ENCODE measurements at places on chromosomes 11 and 22. TPM values are rescaled to one million over a fixed set of nuclear protein-coding genes. Genes with fewer than 3 reads are reported as not detected.
A peak's percentile ranks its signal among the peaks of the same experiment; 100 is the strongest.

GRCh38 chr22:43031617-43032016 lies 16.7 kb upstream of the PACSIN2 start:
- H3K27ac ChIP-seq = no peak overlapping the region
- no peak overlapping the region for H3K4me3 ChIP-seq
- no peaks in the 10 kb centered on the region for H3K27me3 ChIP-seq
- no peak for DNase-seq
- H3K36me3 ChIP-seq = no peaks in the 10 kb centered on the region
- no peaks in the 10 kb centered on the region for H3K4me1 ChIP-seq

DNA sequence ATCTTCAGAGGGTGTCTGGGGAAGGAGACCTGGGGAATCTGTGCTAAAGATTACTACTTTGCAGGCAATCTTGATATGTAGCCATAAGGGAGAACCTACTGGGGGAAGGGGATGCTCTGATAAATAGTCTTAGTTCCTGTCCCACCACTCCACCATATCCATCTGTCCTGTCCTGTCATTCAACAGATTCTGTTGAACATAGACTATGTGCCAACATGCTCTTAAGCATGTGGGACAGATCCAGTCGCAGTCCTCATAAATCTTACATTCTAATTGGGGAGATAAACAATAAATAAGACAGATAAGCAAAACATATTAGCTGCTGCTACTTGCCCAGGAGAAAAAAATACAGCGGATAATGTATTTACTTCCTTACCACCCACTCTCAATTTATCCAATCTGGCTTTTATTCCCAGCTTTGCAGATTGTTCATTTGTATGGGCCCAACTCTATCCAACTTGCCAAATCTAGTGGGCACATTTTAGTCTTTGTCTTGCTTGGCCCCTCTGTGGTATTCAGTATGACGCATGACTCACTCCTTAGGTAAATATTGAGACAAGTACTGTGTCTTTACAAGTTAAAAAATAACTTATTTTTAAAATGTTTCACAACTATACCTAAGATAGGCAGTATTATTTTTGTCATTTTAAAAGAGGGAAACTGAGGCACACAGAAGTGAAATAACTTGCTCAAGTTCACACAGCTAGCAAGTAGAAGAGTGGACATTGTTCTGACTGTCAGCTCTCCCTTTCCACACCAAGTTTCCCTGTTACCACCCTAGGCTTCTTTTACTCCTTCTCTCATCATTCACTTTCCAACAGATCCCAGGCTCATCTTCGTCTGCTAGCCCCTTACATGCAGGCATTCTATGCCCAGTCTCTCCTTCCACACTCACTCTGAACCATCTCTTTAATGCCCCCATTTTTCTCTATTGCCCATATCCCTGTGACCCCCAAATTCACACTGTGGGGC lies 133.6 kb upstream of the SESN3 start:
- no peaks in the 10 kb centered on the region for H3K36me3 ChIP-seq
- no peak for DNase-seq
- no peak overlapping the region for H3K27ac ChIP-seq
- H3K4me3 ChIP-seq = no peak overlapping the region
- H3K27me3 ChIP-seq = no peaks in the 10 kb centered on the region

GRCh38 chr11:85857098-85857497 lies 1.9 kb downstream of the CCDC83 start:
- no peak overlapping the region for H3K4me3 ChIP-seq
- H3K36me3 ChIP-seq = no peaks in the 10 kb centered on the region
- DNase-seq = no peak
- H3K4me1 ChIP-seq = no peaks in the 10 kb centered on the region
- no peaks in the 10 kb centered on the region for H3K27me3 ChIP-seq

- H3K4me1 ChIP-seq = no peaks in the 10 kb centered on the region
- DNase-seq = no peak
- H3K4me3 ChIP-seq = no peak overlapping the region
- no peaks in the 10 kb centered on the region for H3K36me3 ChIP-seq
- H3K27ac ChIP-seq = no peak overlapping the region
Measured at GRCh38 chr11:113431746-113432145, 43.5 kb downstream of the DRD2 start.

DNA sequence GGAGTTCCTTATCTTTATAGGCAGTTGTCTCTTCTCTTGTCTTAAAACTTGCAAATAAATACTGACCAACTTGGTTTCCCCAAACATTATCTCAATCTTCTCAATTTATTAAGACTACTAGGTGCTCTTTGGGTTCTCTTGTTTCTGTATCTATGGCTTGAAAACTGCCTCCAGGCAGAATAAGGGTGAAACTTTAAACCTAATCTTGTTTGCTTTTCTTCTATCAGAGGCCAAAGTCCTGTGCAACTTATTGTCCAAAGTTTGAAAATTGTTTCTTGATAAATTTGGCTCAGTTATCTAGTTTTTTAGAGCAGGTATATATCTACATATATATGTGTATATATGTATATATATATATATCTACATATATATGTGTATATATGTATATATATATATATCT lies 110.1 kb upstream of the ANO5 start:
- H3K36me3 ChIP-seq = no peaks in the 10 kb centered on the region
- DNase-seq = no peak
- H3K27ac ChIP-seq = no peak overlapping the region

GRCh38 chr11:127259102-127259501 lies 258.5 kb upstream of the KIRREL3 start:
- no peak overlapping the region for H3K27ac ChIP-seq
- H3K27me3 ChIP-seq = no peaks in the 10 kb centered on the region
- no peak for DNase-seq
- no peaks in the 10 kb centered on the region for H3K36me3 ChIP-seq
- H3K4me1 ChIP-seq = no peaks in the 10 kb centered on the region
- H3K4me3 ChIP-seq = no peak overlapping the region

- no peak overlapping the region for H3K4me3 ChIP-seq
- H3K27me3 ChIP-seq = no peaks in the 10 kb centered on the region
- no peak overlapping the region for H3K27ac ChIP-seq
- no peaks in the 10 kb centered on the region for H3K4me1 ChIP-seq
- no peaks in the 10 kb centered on the region for H3K36me3 ChIP-seq
Measured at GRCh38 chr11:2518111-2518982, 73.5 kb downstream of the KCNQ1 start.

DNA sequence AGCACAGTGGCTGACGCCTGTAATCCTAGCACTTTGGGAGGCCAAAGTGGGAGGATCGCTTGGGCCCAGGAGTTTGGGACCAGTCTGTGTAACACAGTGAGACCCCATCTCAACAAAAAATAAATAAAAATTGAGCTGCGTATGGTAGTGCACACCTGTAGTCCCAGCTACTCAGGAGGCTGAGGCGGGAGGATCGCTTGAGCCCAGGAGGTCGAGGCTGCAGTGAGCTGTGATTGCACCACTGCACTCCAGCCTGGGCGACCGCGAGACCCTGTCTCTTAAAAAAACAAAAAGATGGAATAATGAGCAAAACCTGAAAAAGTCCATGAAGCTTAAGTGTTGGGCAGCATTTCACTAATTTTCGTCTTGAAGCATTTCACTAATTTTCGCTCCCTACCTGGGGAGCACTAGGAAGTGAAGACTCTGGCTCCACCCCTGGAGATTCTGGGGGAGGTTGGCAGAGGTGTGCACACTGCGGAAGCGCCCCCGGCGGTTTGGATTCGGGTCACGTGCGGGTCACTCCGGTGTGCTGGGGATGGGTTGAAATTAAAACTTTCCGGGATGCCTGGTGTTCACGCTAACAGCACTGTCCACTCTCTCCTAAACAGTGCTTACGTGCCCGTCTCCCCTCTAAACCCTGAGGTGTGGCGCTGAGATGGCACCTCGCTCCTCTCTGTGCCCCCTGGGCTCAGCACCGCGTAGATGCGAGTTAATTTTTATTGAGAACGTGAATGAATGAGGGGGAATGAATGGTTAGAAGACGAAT lies 906 bp upstream of the NAA40 start:
- peak overlapping the region; percentile 71 for H3K27ac ChIP-seq
- H3K4me3 ChIP-seq = peak overlapping the region; percentile 54
- no peak for DNase-seq
- no peaks in the 10 kb centered on the region for H3K27me3 ChIP-seq
- no peaks in the 10 kb centered on the region for H3K4me1 ChIP-seq

DNA sequence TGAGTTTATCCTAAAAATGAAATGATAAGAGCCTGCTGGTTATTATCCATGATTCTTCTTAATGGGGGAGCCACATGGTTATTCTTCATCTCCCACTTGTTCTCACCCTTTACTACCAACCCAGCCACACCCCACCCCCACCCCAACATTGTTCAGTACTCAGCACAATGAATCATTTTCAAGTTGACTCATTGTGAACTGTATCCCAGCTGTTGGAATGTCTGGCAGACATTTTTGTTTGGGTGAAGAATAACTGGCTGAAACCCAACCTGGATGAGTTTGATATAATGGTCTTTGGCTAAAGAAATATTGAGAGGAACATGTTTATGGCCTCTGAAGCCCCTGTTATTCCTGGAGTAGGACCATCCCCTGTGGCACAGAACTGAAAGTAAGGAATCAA lies 136.2 kb downstream of the ELP4 start:
- no peaks in the 10 kb centered on the region for H3K4me1 ChIP-seq
- no peak overlapping the region for H3K4me3 ChIP-seq
- no peaks in the 10 kb centered on the region for H3K36me3 ChIP-seq

DNA sequence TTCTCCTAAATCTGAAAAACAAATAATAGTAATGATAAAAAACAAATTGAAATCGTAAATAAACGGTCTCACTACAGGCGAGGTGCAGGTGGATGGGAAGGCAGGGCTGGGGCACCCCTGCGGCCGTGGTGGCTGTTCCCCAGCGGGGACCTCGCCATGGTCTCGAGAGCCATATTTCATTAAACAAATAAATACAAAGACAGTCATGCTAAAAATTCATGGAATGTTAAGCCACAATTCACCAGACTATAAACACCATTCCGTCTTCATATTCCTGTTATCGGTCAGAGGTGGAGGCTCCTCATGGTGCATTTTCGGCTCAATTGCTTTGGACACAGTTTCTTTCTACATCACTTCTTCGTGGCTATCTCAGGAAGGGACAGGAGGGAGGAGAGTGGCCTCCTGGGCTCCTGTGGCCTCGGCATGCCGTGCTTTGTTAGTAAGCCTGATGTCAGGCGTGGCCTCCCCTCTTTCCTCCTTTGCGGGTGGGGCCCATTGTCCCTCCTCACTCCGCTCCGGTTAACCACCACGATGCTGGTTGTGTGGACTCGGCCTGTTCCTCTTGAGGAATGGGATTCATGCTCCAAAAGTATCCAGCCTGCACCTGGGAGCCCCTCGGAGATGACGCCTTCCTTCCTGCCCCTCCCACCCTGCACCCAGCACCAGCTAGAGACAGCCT lies 16.1 kb upstream of the BRSK2 start:
- no peaks in the 10 kb centered on the region for H3K4me1 ChIP-seq
- no peak for DNase-seq
- H3K27ac ChIP-seq = no peak overlapping the region
- no peaks in the 10 kb centered on the region for H3K27me3 ChIP-seq
- no peaks in the 10 kb centered on the region for H3K36me3 ChIP-seq
- H3K4me3 ChIP-seq = no peak overlapping the region

DNA sequence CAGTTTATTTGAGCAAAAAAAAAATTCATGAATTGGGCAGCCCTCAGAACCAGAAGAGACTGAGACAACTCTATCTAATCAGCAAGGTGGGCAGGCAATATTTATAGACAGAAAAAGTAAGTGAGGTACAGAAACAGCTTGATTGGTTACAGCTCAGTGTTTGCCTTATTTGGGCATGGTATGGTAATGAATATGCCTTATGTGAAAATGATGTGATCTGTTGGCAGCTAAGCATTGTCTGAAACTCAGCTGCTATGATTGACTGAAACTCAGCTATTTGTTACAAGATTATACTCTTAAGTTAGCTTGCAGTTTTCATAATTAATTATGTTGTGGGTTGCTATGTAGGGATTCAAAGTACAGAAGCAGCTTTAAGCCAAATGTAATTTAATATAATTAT lies 127.6 kb downstream of the CNTN5 start:
- H3K4me1 ChIP-seq = no peaks in the 10 kb centered on the region
- no peak overlapping the region for H3K27ac ChIP-seq
- no peaks in the 10 kb centered on the region for H3K27me3 ChIP-seq
- no peak for DNase-seq
- H3K36me3 ChIP-seq = no peaks in the 10 kb centered on the region

DNA sequence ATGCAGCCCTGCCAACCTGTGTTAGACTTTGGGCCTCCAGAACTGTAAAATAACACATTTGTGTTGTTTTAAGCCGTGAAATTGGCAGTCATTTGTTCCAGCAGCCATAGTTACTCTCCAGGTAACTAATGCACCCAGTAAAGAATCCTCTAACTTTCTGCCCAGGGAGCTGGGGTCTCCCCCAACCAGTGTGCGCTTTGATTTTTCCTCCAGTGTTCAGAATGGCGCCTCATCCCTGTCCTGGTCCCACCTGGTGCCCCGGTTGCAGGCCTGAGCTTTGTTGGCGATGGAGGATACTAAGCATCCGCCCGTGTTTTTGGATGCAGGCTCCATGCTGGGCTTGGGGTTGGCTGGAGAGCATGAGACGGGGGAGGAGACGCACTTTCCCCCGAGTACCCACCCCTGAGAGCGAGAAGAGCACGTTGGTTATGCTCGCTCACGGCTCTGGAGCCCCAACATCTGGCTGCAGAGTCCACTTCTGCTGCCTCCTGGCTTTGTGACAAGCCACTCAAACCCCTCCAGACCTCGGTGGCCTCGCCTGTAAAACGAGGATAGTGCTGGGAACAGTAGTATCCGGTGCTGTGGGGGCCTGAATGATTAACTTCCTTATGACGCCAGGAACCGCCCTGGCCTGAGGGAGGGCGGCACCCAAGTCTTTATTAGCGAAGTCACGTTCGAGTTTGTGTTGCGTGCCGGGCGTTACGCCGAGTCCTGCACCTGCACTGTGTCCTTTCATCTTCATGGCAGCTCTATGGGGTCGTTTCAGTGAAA lies 25.8 kb downstream of the MRGPRD start:
- peak overlapping the region; percentile 42 for H3K27ac ChIP-seq
- H3K27me3 ChIP-seq = no peaks in the 10 kb centered on the region
- peak; percentile 21 for DNase-seq
- no peaks in the 10 kb centered on the region for H3K36me3 ChIP-seq

- no peak for DNase-seq
- no peaks in the 10 kb centered on the region for H3K36me3 ChIP-seq
Measured at GRCh38 chr22:40660730-40661129, 18.6 kb upstream of the MCHR1 start.

GRCh38 chr22:45511847-45512261 lies 9.2 kb downstream of the FBLN1 start:
- H3K27me3 ChIP-seq = no peaks in the 10 kb centered on the region
- H3K4me3 ChIP-seq = no peak overlapping the region
- H3K27ac ChIP-seq = peak overlapping the region; percentile 56
- no peaks in the 10 kb centered on the region for H3K36me3 ChIP-seq

DNA sequence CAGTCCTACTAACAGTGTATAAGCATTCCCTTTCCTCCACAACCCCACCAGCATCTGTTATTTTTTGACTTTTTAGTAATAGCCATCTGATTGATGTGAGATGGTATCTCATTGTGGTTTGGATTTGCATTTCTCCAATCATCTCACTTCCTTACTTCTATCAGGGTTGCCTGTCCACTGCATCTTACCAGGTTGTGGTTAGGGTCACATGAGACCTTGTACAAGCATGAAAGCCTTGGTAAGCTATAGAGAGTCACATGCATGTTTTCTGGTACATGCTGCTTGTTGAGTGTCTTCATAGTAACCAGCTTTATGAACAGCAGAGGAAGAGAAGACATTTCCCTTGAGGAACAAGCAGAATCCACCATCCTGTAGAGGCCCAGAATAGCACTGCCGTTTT lies 102.9 kb upstream of the PAX6 start:
- H3K27me3 ChIP-seq = no peaks in the 10 kb centered on the region
- H3K27ac ChIP-seq = no peak overlapping the region
- H3K36me3 ChIP-seq = no peaks in the 10 kb centered on the region
- no peak for DNase-seq
- H3K4me3 ChIP-seq = no peak overlapping the region
- H3K4me1 ChIP-seq = no peaks in the 10 kb centered on the region

The ASPHD2 gene
- total RNA-seq = 1.4 TPM

The OR6T1 gene
- not detected for total RNA-seq

The FAM111B gene
- 1.4 TPM for total RNA-seq

The NPAS4 gene
- not detected for total RNA-seq

The TESMIN gene
- total RNA-seq = 24.5 TPM

The CTNND1 gene
- 223 TPM for total RNA-seq
